ENCODE measurements at places on chromosomes 16 and 17.

DNA sequence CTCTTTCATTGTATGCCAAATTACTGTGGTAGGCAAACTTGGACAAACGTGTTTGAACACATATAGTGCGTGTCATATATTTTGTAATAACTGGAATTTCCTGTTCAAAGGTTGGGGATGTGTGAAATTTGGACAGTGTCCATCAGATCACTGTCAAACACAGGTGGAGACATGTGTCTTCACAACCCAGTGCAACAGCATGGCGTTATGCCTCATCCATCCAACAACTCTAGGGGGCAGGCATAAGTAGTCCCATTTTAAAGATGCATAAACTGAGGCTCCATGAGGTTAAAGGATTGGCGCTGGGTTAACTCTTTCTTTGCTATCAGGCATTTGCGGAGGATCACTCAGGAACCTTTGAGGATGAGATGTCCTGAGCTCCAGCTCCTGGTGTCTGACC lies 103.7 kb downstream of the RBFOX1 start:
- no peak for DNase-seq

- no peak for DNase-seq
Measured at GRCh38 chr17:28427371-28427770, 21.4 kb upstream of the SLC46A1 start.

- DNase-seq: no peak
Measured at GRCh38 chr16:2816751-2817339, at the start of gene PRSS21. TSS of gene PRSS21 (plus strand) at chr16:2817237. CDS start at chr16:2817269, 32 bp downstream.

DNA sequence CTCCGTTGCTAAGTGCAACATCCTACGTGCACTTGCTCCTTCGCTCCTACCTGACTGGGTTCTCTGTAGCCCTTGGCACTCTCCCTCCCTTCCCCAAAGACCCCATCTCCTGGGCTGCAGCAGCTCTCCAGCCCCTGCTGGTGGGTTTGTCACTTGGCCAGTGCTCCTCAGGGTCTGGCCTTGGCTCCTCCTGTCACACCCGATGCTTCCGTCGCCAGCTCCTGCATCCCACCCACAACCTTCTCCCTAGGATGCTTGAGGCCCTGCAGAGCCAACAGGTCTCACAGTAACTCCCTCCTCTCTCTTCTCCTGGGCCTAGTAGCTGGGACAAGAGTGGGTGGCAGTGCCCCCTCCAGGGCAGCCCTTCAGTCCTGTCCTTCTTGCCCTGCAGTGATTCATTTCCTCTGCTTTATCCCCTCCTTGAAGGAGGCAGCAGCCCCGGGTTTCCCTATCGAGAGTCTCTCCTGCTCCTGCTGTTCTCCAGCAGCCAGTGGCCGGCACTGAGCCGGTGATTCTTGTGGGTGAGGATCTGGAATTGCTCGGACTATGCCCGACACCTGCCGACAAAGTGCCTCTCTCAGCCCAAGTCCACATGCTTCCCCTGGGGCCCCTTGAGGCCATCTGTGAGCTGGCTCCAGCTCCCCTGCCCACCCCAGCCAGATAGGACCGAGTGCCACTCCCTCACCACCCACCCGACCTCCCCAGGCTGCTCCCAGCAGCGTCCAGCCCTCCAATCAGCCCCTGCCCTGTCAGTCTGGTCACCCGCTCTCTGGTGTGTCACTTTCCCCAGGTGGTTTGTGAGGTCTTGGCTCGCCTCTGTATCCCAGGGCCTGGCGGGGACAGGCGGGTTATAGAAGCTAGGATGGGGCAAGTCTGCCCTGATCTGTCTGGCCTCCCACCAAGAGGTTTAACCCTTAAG lies 3.8 kb downstream of the LITAFD start:
- DNase-seq: no peak

DNA sequence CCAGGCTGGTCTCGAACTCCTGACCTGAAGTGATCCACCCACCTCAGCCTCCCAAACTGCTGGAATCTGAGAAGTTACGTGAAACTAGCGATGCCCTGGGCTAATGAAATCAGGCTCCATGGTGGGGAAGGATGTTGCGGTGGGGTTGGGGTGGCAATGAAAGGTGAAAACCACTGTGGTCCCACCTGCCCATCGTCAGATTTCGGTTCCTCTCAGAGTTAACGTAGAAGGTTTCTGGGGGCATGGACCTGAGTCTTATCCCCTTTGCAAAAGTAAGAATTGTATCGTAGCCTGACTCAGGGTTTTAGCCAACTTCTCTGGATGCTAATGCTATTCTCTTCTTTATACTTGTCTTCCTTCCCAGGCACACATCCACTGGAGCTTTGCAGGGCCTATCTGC lies 402.3 kb downstream of the WWOX start:
- DNase-seq: no peak

DNA sequence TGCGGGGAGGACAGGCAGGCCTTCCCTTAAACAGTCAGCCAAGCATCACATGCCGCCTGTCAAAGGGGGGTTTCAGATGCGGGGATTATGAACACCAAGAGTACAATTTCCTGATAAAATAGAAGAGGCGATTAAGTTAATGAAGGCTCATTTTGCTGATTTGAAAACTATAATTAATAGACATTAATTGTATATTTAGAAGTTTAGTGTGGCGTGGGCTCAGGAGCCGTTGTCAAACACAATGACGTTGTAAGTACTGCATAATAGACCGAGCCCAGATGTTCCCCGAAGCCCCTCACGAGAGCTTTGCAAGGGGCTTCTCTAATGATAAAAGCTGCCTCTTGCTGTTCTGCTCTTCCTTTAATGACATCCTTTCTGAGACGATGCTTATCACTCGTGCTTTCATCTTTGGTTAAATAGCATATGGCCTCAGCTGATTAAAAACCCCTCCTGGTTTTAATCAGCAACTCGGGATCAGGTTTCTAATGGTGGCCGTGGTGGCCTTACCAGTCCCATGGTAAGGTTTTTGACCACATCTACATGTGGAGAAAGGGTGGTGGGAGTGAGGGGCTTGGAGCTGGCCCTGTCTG lies 28.2 kb downstream of the SNX20 start:
- no peak for DNase-seq

DNA sequence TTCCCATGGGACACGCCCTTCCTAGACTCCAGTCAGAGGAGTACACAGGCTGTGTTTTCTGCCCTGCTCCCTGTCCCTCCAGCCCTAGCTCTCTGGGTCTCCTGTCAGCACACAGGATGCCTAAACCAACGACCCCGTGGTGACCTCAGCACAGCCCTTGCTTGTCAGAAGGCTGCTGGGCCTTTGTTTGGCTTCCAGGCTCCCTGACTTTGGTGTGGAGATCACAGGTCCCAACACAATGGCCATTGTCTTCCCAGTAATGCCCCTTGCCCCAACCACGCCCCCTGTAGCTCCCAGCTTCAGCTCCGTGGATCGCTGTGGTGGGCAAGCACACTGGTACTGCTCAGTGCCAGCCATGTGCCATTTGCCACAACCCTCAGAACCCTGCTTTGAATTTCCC lies 15.0 kb downstream of the HNF1B start:
- no peak for DNase-seq

GRCh38 chr16:66238696-66239095 lies 127.8 kb upstream of the CDH5 start:
- DNase-seq: no peak

DNA sequence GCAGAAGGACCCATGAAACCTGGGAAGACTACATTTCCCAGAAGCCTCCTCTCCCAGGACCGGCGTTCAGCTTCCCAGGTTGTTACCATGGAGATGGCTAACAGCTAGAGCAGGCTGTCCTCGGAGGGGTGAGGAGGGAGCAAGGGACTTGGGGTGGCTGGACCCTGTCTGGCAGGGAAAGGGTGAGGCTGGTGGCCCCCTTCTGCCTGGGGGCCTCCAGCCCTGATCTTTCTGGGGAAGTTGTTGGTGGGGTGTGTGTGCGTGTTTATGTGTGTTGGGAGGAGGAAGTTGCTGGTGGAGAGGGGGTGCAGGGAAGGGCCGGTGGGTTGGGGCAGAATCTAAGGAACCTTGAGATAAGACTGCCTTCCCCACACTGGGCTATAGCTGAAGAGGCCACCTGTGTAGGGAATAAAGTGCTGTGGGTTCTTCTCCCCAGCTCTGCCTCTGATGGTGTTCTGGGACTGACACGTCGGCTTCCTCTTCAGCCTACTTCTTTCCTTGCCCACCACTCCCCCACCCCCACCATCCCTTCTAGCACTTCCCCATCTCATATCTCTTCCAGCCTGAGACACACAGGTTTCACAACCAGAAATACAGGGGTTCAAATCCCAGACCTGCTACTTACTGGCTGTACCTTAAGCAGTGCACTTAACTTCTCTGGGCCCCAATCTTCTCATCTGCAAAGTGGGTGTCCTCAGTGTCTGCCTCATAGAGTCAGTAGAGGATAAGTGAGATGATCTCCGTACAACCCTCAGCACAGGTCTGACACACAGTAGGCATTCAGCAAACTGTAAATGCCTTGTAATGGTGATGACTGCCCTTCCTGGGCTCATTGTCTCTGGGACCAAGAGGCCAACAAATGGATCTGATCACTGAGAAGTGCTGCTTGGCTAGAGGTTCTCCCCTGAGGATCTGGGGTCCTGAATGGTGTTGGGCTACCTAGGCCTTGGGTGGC lies at the start of gene DRC7:
Gene DRC7 (plus strand): TSS at position 82 of the 955 bp plus-strand sequence. CDS start 3,144 bp downstream, outside the sequence.
- no peak for DNase-seq

DNA sequence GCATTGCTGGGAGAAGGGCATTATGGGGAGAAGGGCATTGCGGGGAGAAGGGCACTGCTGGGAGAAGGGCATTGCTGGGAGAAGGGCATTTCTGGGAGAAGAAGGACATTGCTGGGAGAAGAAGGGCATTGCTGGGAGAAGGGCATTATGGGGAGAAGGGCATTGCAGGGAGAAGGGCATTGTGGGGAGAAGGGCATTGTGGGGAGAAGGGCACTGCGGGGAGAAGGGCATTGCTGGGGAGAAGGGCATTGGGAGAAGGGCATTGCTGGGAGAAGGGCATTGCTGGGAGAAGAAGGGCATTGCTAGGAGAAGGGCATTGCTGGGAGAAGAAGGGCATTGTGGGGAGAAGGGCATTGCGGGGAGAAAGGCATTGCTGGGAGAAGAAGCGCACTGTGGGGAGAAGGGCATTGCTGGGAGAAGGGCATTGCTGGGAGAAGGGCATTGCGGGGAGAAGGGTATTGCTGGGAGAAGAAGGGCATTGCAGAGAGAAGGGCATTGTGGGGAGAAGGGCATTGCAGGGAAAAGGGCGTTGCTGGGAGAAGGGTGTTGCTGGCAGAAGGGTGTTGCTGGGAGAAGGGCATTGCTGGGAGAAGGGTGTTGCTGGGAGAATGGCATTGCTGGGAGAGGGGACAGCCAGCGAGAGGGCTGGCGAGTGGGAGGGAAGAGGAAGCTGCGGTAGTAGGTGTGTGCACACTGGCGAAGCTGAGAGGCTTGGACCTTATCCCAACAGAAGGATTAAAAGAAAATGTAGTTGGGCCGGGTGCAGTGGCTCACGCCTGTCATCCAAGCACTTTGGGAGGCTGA lies 4.6 kb upstream of the PYDC1 start:
- no peak for DNase-seq

DNA sequence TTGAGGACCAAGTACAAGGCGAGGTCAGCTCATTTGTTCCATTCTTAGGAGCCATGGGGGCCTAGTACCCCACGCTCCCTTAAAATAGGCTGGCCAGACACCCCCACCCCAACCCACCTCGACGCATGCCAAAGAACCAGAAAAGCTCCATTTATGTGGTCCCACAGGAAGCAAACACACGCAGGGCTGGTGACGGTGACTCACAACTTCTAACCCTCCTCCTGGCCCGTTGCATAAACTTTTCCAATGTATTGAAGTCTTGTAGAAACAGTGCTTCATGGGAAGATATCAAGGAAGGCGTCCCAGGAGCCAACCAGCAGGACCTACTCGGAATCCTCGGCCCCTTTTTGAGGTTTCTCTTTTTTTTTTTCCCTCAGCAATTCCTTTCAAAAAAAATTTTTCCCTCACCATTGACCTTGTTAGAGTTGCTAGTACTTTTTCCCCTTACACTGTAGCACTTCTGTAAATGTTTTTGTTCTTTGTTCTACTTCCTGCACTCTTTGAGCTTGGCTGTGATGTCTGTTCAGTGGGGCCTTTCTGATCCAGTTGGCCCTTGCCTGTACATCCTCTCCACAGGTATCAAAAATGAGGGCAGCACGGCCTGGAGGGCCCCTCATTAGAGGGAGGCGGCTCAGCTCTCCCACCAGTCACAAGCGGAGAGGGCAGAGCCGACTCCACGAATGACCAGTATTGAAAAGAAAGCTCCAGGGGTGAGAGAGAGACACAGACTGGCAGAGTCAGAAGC lies 208.3 kb downstream of the RGS9 start:
- DNase-seq: no peak

GRCh38 chr16:17432901-17433576 lies 37.7 kb downstream of the XYLT1 start:
- no peak for DNase-seq

GRCh38 chr17:82627405-82627804 lies 20.8 kb downstream of the WDR45B start:
- no peak for DNase-seq

DNA sequence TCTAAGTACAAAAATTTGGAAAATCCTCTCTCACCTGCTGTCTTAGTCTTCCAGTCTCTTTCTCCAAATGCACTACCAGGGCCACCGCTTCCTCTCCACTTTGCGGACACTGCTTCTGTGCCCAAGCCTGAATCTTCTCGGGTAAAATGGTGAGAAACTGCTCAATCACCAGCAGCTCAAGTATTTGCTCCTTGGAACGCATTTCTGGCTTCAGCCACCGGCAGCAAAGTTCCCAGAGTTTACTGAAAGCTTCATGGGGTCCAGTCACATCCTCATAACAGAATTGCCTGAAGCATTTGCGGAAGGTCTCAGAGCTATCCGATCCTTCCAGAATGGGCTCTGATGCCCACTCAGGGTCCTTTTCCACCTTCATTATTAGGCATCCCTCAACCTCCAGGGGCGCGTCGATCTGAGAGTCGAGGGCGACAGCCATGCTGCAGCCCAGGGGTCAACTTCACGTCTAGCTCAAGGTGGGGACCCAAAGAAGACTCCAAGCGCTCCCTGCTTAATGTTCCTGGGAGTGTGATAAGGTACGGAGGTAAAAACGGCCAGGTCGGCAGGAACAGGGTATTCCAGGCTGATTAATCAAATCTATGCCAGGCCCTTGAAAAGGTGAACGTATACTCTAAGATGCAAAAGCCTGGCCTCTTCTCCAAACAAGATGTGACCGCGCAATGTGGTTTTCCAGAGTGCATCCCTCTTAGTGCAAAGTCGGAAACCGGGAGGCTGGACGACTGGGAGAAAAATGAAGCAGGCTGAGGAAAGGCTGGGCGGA lies 763 bp downstream of the ZKSCAN2 start:
- no peak for DNase-seq

DNA sequence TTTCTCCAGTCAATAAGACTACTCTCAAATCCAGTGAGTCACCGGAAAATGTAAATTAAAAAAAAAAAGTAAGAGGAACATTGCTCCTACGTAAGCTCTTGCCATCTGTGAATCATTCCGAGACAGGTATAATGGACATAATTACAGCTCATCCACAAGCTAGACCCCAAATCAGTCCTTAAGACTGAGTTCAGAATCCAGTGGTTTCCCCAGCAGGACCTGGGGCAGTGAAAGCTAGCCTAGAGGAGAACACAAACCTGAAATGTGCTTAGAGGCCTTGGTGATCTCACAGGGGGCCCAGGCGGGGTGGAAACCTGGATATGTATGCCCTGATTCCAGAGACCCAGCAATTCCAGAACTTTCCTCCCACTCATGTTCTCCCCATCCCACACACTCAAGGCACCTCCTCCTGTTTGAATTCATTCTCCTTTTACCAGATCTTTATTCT lies 132.0 kb downstream of the COPRS start:
- DNase-seq: no peak

GRCh38 chr16:3174618-3175148 lies 13.3 kb upstream of the OR1F1 start:
- no peak for DNase-seq

- DNase-seq: no peak
Measured at GRCh38 chr17:65058593-65058992, 2.1 kb upstream of the GNA13 start.

All from effector memory CD4-positive, alpha-beta T cell (primary cell).